CD8-positive, alpha-beta T cell (primary cell): ENCODE measurements at places on chromosomes 1 and 21.

DNA sequence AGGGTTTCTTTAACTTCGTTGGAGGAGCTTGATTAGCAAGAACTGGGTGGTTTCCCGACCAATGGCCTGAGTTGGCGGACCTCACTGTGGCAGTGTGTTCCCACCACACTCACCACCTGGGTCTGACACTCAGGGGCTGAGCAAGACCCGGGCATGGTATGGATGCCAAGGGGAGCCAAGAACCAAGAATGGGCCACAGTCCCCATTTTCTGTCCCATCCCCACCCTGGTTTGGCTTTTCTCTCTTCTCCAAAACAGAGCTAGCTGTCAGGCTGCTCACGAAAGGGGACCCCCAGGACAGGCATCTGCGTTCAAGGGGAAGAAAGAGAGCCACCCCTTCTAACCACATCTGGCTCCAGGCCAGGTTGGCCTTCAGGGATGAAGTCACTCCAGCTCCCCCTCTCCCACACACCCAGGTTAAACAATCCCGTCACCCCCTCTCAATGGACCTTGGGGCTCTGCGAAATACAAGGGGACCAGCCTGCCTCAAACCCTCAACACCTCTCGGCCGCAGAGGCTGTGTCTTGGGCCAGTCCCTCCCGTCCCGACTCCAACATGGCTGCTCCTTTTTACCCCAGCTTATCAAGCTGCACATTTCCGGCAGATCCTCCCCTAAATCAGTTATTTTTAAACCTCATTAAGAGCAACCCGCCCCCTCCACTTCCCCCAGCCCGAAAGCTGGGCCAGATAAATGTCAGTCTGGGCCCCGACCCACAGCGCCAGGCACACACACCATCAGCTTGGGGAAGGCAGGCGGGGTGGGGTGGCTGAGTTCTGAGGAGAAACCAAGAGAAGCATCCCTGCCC lies 3.4 kb downstream of the TAGLN2 start:
- no peak for DNase-seq

- no peak for DNase-seq
Observed at GRCh38 chr1:172742599-172743500, 83.9 kb downstream of the FASLG start.

- DNase-seq, result no peak
Observed at GRCh38 chr1:41153750-41154274, 88.3 kb downstream of the SCMH1 start.

GRCh38 chr21:35923971-35924370 lies 136.4 kb downstream of the SETD4 start:
- DNase-seq, result no peak

DNA sequence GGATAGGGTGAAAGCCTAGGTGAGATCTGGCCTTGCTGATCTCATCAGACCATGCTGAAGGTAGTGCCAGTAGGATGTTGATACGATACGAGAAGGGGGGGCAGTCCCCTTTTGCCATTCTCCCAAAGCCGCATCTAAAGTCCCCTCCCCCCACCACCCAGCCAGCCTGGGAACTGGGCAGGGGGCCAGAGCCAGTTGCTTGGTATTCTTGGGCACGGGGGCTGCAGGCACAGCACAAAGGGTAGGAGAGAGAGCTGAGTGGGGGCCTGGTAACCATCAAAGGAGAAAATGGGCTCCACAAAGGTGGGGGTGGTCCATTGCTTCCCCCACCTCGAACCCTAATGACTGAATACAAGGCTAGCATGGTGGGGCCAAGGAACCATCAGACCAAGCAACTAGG lies 5.4 kb downstream of the PEA15 start:
- DNase-seq, result no peak

- DNase-seq, result no peak
Observed at GRCh38 chr1:71343686-71344416, 263.0 kb upstream of the ZRANB2 start.

GRCh38 chr1:22257290-22258275 lies 114.7 kb upstream of the WNT4 start:
- no peak for DNase-seq

DNA sequence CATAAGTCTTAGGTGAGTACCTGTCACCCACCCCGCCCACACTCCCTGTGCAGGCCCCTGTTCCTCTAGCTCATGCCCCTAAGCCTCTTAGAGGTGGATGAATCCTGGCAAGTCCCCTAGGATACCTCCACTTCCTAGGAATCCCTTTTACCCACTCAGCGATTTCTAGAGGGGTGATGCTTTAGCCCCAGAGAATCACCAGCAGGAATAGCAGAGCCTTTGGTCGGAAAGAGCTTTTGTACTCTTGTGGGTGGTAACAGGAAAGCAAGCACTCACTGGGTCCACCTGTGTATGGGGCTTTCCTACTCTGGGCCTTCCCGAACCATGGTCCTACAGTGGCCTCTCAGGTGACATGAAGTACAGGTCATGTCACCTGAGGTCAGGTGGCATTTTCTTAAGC lies 172.4 kb downstream of the CLIC6 start:
- no peak for DNase-seq

- no peak for DNase-seq
Observed at GRCh38 chr1:164999146-164999545, 357.4 kb downstream of the LMX1A start.

- DNase-seq, result peak; percentile 38
Observed at GRCh38 chr21:31873696-31874599, 1.1 kb downstream of the HUNK start.

DNA sequence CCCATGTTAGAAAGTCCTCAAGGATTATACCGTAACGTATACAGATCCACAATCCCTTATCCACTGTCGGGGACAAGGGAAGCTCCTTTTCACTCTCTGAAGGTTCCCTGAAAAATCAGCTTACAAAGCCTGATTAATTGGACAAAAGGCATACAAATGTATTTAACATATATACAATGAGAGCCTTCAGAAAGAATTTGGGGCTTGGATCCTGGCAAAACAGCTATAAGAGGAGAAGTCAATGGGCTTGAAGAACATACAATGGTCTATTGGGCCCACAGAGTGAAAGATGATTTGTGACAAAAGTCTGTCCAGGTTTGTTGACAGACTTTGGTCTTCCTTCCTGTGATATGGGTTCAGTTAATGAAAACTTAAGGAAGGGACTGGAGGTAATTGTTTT lies 10.7 kb downstream of the TACSTD2 start:
- DNase-seq, result no peak

DNA sequence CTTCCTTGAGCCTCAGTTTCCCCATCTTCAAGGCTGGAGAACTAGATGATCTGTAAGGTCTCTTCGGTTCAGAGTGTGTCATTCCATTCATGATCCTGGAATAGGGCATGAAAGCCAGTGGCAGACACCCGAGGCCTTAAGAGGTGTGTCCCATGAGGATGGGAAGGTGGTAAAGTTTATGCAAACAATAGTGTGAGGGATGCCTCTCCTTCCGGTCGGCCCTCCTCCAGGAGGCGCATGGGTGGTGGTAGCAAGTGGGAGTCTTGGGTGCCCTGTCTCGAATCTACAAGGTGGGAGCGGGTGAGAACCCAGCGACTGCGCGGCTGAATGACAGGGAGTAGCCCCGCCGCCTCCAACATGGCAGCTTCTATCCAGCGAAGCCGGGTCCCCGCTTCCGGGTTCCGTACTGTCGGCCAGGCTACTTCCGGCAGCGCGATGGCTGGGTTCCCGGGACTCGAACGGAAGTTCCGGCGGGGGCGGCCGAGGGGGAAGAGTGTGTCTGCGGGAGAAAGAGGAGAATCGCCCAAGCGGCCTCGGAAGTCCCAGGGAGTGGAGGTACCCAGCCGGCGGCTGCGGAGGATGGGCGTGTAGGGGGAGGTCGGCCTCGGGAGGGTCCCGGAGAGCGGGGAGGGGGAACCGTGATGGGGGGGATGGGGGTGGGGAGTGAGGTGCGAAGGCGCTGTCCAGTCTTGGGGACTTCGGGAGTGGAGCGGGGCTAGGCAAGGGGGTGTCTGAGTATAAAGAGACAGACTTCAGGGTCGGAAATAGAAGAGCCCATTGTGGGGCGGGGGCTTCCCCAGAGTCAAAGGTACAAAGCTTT lies at the start of gene LYPLA2:
LYPLA2 (plus strand) TSS at position 450 of the 820 bp plus-strand sequence. CDS start 1,538 bp downstream, outside the sequence.
- DNase-seq, result peak; percentile 64

GRCh38 chr1:86957221-86957620 lies 42.8 kb downstream of the HS2ST1 start:
- no peak for DNase-seq

DNA sequence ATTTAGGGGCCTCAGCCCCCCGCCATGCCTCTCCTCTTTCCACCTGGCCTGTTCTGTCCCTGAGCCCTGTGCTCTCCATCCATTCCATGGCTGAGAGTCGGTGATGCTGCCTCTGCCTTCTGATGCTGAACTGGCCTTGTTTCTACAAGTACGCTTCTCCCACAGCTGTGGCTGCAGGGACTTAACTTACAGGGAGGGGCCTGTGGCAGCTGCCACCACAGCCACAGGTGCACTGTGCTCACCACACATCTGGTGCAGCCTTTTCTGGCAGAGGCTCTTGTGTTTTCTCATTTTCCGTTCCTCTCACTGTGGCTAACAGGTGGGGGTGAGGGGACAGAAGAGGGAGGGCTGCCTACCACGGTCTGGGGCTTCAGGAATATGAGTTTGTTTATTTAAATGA lies 4.2 kb downstream of the FMO1 start:
- no peak for DNase-seq
